ENCODE measurements at places on chromosomes 16 and 17. TPM values are rescaled to one million over a fixed set of nuclear protein-coding genes. Genes with fewer than 3 reads are reported as not detected.

The LDHD gene
- total RNA-seq = 1.4 TPM

The STAT5A gene
- total RNA-seq = 14.8 TPM

The CFAP97D1 gene
- total RNA-seq = not detected

The PLXDC1 gene
- not detected for total RNA-seq

The APOH gene
- not detected for total RNA-seq

The CHRNE gene
- 1.5 TPM for total RNA-seq

The ANKRD40CL gene
- not detected for total RNA-seq

The ALOX15 gene
- total RNA-seq = not detected

The FOXC2 gene
- 1.3 TPM for total RNA-seq

The NOL3 gene
- 13.8 TPM for total RNA-seq

The SCN4A gene
- total RNA-seq = under 0.01 TPM
